T-helper 17 cell (primary cell): ENCODE measurements at places on chromosomes 13 and 19.

- no peak for DNase-seq
These were observed 986.0 kb upstream of the SPRY2 start for GRCh38 chr13:81326913-81327312.

GRCh38 chr13:32581177-32581786 is 5.0 kb upstream of the PDS5B start:
- no peak for DNase-seq

- DNase-seq: no peak
These were observed at the start of gene SLITRK6 for GRCh38 chr13:85799097-85799582. Gene SLITRK6 (minus strand): TSS chr13:85799419. CDS start chr13:85796508, 2,911 bp downstream.

- DNase-seq: peak; percentile 38
These were observed 3.0 kb downstream of the HPN start for GRCh38 chr19:35044317-35045117.

GRCh38 chr19:58170860-58171259 is 12.0 kb upstream of the ZNF274 start:
- no peak for DNase-seq

GRCh38 chr19:35120492-35120891 is 4.9 kb downstream of the FXYD3 start:
- DNase-seq: no peak

- DNase-seq: no peak
These were observed 65.1 kb upstream of the RANBP3 start for GRCh38 chr19:6042776-6043726.

GRCh38 chr13:85828094-85828684 is 29.0 kb upstream of the SLITRK6 start:
- DNase-seq: no peak

- DNase-seq: no peak
These were observed 287.3 kb upstream of the MAB21L1 start for GRCh38 chr13:35763782-35764123.

DNA sequence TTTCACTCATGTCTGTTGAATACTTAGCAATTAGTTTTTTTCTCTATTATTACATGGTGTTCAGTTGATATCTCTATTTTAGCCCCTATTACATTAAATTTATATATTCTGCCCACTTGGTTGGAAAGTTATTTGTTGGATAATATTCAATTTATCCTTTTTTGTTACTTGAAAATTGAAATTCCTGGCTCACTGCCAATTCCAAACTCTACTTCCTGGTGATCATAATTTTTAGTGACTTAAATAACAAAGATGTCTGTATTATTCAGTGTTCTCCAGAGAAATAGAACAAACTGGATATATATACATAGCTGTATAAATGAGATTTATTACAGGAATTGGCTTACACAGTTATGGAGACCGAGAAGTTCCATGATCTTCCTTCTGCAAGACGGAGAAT is 93.6 kb downstream of the GPC5 start:
- DNase-seq: no peak

- DNase-seq: no peak
These were observed 401.7 kb downstream of the IRS2 start for GRCh38 chr13:109384491-109385241.

DNA sequence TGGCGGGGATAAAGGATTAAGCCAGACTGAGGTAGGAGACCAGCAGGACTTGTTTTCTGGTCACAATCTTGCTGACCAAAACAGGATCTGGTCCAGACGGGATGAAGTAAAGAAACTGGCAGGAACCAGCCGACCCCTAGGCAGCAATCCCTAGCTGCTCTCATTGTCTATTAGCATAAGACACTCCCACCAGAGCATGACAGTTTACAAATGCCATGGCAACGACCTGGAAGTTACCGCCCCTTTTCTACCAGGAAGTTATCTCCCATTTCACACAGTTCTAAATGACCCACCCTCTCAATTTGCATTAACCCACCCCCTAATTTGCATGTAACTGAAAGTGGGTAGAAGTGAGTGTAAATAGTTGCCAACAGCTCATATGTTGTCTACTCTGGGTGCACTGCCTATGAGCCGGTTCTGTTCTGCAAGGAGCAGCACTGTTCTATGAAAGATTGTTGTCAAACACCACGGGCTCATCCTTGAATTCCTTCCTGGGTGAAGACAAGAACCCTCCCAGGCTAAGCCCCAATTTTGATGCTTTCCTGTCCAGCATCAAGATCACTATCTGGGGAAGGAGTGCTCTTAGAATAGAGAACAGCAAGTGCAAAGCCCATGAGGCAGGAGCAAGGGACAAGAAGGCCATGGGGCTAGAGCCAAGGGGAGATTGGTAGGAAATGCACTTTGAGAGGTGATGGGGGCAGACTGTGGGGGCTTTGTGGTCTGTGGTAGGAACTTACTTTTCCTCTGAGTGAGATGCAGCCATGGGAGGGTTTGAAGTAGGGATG is 13.9 kb upstream of the FBXO27 start:
- no peak for DNase-seq

DNA sequence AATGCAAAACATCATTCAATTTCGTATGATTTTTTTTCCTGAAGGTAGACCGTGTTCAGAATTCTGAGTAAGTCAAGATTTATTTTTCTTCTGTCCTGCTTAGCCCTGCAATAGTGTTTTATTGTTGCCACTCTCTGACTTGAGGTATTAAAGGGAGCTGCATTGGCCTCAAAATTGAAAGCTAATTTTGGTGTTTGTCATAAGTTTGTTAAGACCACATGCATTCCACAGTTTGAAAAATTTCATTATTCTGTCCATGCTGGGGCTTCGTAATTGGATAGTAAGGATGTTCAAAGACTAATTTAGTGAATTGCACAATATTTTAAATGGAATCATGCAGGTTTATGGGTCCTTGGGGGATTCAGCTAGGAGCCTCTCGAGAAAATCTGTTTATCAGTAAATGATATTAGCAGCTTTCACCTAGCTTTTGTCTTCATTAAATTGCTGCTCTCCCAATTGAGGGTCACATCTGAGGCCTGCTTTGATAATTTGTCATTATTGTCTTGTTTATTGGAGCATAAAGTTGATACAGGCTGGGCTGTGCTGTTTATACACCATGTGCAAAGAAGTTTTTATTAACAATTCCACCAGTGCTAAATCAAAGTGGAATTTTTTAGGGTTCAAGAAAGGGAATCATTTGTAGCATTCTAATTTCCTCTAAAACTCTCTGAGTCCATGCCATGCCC is 339.8 kb upstream of the OBI1 start:
- no peak for DNase-seq

DNA sequence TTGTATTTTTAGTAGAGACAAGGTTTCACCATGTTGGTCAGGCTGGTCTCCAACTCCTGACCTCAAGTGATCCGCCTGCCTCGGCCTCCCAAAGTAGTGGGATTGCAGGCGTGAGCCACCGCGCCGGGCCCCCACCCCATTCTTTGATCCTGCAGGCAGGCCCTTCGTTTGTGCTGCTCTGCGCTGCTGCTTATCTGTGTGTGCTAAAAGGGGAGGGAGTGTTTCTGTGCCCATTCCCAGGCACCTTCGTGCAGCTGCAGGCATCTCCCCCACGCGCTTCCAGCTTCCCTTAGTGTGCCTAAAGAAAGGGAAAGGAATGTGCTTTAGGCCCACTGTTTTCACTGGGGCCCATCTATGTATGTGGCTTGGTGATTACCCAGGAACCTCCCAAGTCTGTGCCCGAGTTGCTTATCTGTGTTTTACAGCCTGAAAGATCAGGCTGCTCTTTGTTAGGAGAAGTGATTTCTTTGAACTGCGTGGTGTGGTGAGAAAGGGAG is 27.2 kb downstream of the EPN1 start:
- DNase-seq: no peak

DNA sequence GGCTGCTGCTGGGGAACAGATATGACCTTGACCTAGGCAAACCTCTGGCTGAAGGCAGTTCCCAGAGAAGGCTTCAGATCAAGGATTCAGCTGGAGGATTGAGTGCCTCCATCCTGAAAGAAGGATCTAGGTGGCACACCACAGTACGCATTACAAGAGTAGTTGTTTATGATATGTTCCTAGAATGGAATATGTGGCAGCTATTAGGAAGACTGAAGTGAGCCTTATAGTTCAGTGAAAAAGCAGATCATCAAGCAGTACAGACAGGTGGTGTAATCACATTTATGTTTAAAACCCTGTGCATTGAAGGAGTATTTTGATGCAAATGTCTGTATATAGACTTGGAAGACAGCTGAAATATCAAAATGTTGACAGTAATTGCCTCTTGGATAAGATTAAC is 116.0 kb downstream of the ZAR1L start:
- DNase-seq: no peak

DNA sequence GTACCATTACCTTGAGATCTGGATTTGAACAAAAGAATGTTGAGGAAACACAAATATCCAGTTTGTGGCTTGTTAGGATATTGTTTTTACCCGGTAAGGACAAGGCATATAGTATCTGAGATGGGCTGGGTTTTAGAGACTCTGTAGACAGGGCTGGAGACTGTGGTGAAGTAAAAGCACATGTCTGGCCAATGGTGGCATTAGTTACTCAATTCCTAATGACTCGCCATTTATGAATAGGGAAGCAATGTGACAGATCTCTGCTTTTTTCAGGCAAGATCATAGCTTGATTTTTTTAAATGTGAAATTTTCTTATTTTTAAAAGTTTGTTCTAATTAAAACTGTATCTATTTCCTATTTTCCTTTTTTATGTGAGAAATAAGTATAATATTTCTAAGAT is 371.1 kb upstream of the SPRY2 start:
- no peak for DNase-seq

DNA sequence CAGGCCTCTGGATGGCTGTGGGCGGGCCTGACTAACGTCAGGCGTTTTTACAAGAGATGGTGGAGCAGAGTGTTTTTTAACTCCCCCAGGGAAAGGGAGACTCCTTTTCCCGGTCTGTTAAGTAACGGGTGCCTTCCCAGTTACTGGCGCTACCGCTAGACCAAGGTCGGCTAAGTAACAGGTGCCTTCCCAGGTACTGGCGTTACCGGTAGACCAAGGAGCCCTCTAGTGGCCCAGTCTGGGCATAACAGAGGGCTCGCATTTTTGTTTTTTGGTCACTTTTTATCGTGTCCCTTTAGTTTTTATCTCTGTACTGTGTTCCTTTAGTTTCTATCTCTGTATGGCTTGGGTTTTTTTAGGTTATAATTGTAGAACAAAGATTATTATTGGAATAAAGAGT is 10.0 kb downstream of the ZNF383 start:
- no peak for DNase-seq

DNA sequence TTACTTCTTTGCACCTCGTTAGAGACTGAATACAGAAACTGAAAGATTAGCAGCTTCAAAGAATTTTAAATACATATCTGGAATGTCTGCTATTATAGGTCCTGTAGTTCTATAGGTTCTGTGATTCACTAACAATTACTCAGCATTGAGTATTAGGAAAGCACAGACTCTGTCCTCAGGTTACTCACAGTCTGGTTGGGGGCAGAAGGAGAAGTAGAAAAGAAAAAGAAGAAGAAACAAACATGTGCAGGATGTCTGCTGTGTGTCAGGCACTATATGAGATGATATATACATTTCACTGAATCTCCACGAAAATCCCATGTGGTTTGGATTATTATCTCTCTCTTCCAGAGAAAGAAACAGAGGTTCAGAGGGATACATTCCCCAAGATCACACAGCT is 40.1 kb downstream of the SERTM1 start:
- DNase-seq: no peak

DNA sequence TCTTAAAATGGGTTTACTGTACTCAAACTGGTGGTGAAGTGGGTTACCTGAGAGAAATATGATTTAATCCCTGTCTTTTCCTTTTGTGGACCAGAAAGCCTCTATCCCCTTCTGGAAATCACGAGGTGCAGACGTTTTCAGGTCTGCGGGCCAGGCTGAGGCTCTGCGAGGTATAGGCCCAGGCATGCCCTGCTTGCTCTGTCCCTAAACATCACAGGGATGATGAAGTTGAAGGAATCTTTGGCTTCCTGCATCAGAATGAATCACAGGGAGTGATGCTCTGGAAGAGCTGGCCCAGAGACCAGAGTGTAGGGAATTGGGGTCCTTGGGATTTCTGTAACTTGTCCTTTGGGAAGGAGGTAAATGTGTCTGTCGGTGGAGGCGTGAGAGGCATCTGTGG is 18.4 kb upstream of the CHST8 start:
- no peak for DNase-seq

GRCh38 chr19:1864480-1865171 is 1.2 kb upstream of the KLF16 start:
- peak; percentile 47 for DNase-seq

DNA sequence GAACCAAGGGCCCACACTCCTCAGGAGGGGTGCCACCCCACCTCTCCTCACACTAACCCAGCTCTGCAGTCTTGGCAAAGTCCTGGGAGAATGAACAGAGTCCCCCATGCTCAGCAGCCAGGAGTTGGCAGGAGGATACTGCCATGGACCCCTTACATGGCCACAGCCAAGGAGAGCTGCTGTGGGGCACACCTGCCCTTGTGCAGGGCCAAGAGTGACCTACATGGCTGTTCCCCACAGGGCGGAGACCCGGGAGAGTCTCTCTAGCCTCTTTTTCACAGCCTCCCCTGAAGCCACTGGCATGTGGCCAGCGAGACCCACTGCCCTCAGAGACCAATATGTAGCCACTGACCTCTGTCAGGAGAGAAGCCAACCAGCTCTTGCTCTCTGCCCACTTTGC is 45.9 kb upstream of the VSTM2B start:
- no peak for DNase-seq

DNA sequence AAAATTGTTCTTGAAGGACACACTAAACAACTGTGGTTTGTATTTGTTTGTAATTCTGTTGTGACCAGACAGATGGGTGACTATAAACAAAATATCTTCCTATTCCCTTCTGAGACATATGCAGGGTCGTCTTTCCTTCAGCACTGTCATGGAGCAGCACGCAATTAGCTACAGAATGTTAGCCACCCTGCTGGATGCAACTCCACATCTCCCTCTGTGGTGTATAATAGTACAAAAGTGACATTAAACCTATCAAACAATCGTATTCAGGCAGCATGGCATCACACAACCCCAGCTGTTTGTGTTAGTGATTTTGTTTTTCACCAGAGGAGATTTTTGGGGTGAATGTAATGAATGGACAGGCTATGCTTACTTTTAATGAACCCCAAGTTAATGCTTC is 146.2 kb downstream of the GPC6 start:
- DNase-seq: no peak

GRCh38 chr13:29266756-29267733 is 328.4 kb downstream of the SLC7A1 start:
- no peak for DNase-seq

- DNase-seq: no peak
These were observed 3.7 kb upstream of the ZNF441 start for GRCh38 chr19:11763117-11763516.

DNA sequence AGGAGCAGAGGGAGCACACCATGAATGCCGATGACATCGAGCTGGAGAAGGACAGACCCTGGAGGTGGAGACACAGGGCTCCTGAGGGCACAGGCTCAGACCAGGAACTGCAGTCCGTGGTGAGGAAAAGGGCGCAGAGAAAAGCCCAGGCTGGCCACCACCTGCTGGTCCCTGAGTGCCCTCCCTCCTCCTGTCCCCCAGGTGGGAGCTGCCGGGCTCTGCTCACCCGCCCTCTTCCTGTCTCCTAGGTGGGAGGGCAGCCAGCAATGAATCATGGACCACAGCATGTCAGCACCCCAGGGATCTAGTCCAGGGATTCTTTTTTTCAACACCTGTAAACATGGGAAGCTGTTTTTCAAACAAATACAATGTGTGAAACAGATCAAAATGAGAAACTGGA is 94.6 kb upstream of the ARHGEF7 start:
- no peak for DNase-seq
